B cell (primary cell): ENCODE measurements at places on chromosomes 5 and 9. TPM values are rescaled to one million over a fixed set of nuclear protein-coding genes. Genes with fewer than 3 reads are reported as not detected.

GRCh38 chr5:148913985-148914431 is 87.6 kb downstream of the ADRB2 start:
- no peak overlapping the region for H3K4me3 ChIP-seq
- no peak overlapping the region for H3K27ac ChIP-seq
- no peaks in the 10 kb centered on the region for H3K36me3 ChIP-seq
- DNase-seq, result no peak
- no peaks in the 10 kb centered on the region for H3K4me1 ChIP-seq

- H3K4me1 ChIP-seq, result no peaks in the 10 kb centered on the region
- H3K36me3 ChIP-seq, result no peaks in the 10 kb centered on the region
- H3K4me3 ChIP-seq, result no peak overlapping the region
These were observed 121.8 kb downstream of the NSG2 start for GRCh38 chr5:174167080-174167910.

GRCh38 chr5:106699796-106700195 is 970.9 kb downstream of the EFNA5 start:
- no peak overlapping the region for H3K27ac ChIP-seq
- DNase-seq, result no peak
- no peaks in the 10 kb centered on the region for H3K4me1 ChIP-seq
- H3K4me3 ChIP-seq, result no peak overlapping the region
- H3K27me3 ChIP-seq, result no peaks in the 10 kb centered on the region

DNA sequence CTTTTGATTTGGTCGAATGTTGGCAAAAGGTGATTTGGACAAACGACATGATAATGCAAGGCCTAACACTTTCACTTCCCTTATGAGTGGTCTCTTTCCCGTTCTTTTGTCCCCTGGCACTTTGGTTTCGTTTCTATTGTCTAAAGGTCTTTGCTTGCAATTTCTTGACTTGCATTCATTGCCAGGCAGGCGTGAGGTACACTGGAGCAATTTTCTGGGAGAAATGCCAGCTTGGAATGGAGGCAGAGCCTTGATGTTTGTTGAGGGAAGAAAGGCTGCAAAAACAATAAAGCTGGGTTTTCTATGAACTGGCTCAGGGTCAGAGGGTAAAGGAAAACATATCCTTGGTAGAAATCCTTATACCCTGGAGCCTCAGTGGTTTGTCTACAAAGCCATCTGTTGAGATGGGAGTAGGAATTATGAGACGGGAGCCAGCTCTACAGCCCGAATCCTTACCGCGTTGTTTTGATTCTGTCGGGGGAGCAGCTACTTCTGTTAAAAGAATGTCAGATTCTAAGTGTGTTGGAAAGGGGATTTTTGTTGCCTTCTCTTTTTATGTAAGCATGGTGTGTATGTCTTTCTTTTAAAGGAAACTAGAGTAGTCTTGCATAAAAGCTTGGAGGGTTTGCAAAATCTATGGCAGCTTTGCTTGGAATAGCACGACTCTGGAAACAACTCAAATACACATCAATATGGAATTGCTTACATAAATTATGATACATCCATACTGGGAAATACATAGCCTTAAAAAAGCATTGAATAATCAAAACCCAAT is 158.9 kb downstream of the RMI1 start:
- DNase-seq, result peak; percentile 13
- peaks cover 6% of the 10 kb centered on the region for H3K4me1 ChIP-seq
- peaks cover 36% of the 10 kb centered on the region for H3K27me3 ChIP-seq
- H3K36me3 ChIP-seq, result no peaks in the 10 kb centered on the region
- H3K4me3 ChIP-seq, result no peak overlapping the region

DNA sequence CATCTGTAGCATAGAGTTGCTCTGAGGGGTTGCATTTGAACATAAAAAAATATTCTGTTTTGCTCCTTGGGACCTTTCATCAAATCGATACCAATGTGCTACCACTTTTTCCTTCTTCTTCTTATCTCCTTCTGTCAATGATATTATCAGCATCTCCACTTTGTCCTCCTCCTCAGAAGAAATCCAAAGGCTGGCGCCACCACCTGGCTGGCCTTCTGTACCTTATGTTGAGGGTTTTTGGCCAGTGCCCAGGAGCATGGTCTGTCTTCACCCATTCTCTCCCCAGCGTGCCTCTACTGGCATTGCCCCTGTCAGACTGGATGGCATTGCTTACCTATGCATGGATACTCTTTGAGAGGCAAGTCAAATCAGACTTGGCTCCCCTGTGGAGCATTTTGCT is 167.2 kb downstream of the CFAP90 start:
- no peaks in the 10 kb centered on the region for H3K4me1 ChIP-seq
- no peaks in the 10 kb centered on the region for H3K27me3 ChIP-seq
- no peak overlapping the region for H3K4me3 ChIP-seq
- no peak overlapping the region for H3K27ac ChIP-seq

- no peaks in the 10 kb centered on the region for H3K4me1 ChIP-seq
- H3K27me3 ChIP-seq, result no peaks in the 10 kb centered on the region
- no peak for DNase-seq
These were observed 17.0 kb downstream of the CAMK2A start for GRCh38 chr5:150272531-150272930.

DNA sequence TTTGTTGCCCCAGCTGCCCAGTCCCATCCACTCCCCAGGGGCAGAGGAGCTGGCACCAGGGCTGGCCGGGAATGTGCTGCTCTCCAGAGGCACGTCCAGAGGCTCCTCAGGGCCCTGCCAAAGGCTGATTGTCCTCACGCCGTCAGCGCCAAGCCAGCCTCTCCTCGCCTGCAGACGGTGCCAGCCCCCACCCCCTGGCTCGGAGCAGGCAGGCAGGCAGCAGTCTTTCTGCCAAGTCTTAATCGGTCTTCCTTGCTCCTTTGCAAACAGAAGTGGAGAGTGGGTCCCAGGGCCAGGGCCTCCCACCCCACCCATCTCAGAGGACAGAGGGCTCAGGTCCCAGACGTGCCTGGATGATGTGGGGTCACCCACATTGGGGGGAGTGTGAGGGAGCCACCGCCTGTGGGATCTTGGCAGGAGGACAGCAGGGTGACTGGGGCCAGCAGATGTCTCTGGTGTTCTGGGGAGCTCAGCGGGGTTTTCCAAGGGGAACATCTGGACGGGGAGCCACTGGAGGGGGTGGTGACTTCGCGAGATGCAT is 36.3 kb downstream of the FAM163B start:
- peaks cover 4% of the 10 kb centered on the region for H3K27me3 ChIP-seq
- H3K4me1 ChIP-seq, result peaks cover 7% of the 10 kb centered on the region
- DNase-seq, result no peak
- no peak overlapping the region for H3K27ac ChIP-seq
- no peak overlapping the region for H3K4me3 ChIP-seq

GRCh38 chr9:15219546-15219945 is 87.5 kb downstream of the TTC39B start:
- no peak overlapping the region for H3K27ac ChIP-seq
- H3K4me1 ChIP-seq, result no peaks in the 10 kb centered on the region
- no peak for DNase-seq
- H3K27me3 ChIP-seq, result no peaks in the 10 kb centered on the region

- H3K36me3 ChIP-seq, result no peaks in the 10 kb centered on the region
- DNase-seq, result peak; percentile 94
- peaks cover 39% of the 10 kb centered on the region for H3K4me1 ChIP-seq
- no peak overlapping the region for H3K27ac ChIP-seq
- peaks cover 88% of the 10 kb centered on the region for H3K27me3 ChIP-seq
- peak overlapping the region; percentile 52 for H3K4me3 ChIP-seq
These were observed 658 bp upstream of the PCDH1 start for GRCh38 chr5:141878711-141879425.

DNA sequence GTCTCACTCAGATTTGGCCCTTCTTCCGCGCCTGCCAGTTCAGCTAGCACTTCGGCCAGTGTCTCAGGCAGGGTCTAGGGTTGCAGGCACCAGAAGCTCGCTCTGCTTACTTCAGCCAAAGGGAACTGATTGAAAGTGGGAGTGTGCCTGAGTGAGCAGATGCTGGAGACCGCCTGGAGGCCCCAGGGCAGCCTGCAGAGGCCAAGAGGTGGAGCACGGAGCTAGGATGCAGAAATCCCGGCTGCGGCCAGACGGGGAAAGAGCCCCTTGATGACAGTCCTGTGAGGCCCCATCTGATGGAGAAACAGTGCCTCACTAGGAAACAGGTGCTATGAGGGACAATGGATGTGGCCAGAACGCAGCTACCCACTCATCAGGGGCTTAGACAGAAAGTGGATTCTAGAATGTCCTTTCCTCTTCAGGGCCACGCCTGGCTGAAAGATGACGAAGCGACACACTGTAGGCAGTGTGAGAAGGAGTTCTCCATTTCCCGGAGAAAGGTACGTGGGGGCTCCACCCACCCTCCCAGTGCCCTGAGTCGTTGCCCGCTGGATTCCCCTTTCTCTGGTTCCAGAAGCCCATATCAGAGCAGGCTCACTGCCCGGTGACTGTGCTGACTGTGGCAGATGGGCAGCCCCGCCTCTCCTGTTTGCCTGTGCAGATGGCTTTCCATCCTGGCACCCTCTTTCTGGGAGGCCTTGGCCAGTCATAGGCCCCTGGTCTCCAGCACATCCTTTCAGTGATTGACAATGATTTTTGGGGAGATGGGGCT is 16.1 kb downstream of the HNRNPH1 start:
- DNase-seq, result no peak
- no peaks in the 10 kb centered on the region for H3K27me3 ChIP-seq
- H3K36me3 ChIP-seq, result peaks cover 5% of the 10 kb centered on the region
- no peak overlapping the region for H3K27ac ChIP-seq
- H3K4me3 ChIP-seq, result no peak overlapping the region

The RNF145 gene
- 56.0 and 57.2 TPM in 2 replicates for total RNA-seq

The KIF12 gene
- not detected in 2 replicates for total RNA-seq

The KCNIP1 gene
- total RNA-seq, result not detected in 2 replicates

The IL5 gene
- not detected in 2 replicates for total RNA-seq
